ENCODE measurements at places on chromosomes 11 and 22. TPM values are rescaled to one million over a fixed set of nuclear protein-coding genes. Genes with fewer than 3 reads are reported as not detected.

CLDN5 gene
- 926 TPM for total RNA-seq

GGTLC2 gene
- not detected for total RNA-seq

FAM227A gene
- total RNA-seq: 0.16 TPM

SLC1A2 gene
- total RNA-seq: not detected

CYB561A3 gene
- 77.0 TPM for total RNA-seq

RHOD gene
- 20.8 TPM for total RNA-seq

CALCA gene
- total RNA-seq: not detected

KRTAP5-2 gene
- total RNA-seq: not detected

TSSK2 gene
- not detected for total RNA-seq

FOXR1 gene
- total RNA-seq: not detected
